ENCODE measurements at places on chromosomes 7 and 10. TPM values are rescaled to one million over a fixed set of nuclear protein-coding genes. Genes with fewer than 3 reads are reported as not detected.

The LIPF gene
- not detected for total RNA-seq

The SLC37A3 gene
- total RNA-seq: 51.9 TPM

The LRIT1 gene
- total RNA-seq: not detected

The VAX1 gene
- not detected for total RNA-seq

The MYO3A gene
- not detected for total RNA-seq

The XRCC2 gene
- 0.45 TPM for total RNA-seq

The IQUB gene
- total RNA-seq: 5.6 TPM

The OR2A42 gene
- 0.19 TPM for total RNA-seq

The DENND2A gene
- 51.2 TPM for total RNA-seq

The IFIT1B gene
- total RNA-seq: not detected

The FAM13C gene
- total RNA-seq: 46.1 TPM

The HOXA4 gene
- 12.5 TPM for total RNA-seq

The ACSL5 gene
- 6.2 TPM for total RNA-seq

The MGAM2 gene
- total RNA-seq: 0.11 TPM

The CELF2 gene
- 128 TPM for total RNA-seq

The CPA4 gene
- total RNA-seq: not detected

The CALY gene
- total RNA-seq: 2.5 TPM

The HOXA3 gene
- total RNA-seq: 10.2 TPM

The CPEB3 gene
- total RNA-seq: 6.8 TPM

The AKR1C4 gene
- not detected for total RNA-seq

Data from esophagus muscularis mucosa (tissue), 4 donors.